ENCODE measurements at places on chromosomes 5 and 9. TPM values are rescaled to one million over a fixed set of nuclear protein-coding genes. Genes with fewer than 3 reads are reported as not detected.

Gene LCN15
- not detected for total RNA-seq

Gene LCN1
- total RNA-seq = not detected

Gene ADAMTS12
- total RNA-seq = 5.5 TPM

Gene SLC36A2
- total RNA-seq = not detected

Gene OGN
- total RNA-seq = 101 TPM

GRCh38 chr9:96169484-96169883 is 132.5 kb downstream of the HSD17B3 start:
- no peak overlapping the region for H3K27ac ChIP-seq
- H3K4me3 ChIP-seq = no peak overlapping the region
- no peak for DNase-seq
- H3K36me3 ChIP-seq = no peaks in the 10 kb centered on the region
- no peaks in the 10 kb centered on the region for H3K27me3 ChIP-seq
- peaks cover 8% of the 10 kb centered on the region for H3K4me1 ChIP-seq

DNA sequence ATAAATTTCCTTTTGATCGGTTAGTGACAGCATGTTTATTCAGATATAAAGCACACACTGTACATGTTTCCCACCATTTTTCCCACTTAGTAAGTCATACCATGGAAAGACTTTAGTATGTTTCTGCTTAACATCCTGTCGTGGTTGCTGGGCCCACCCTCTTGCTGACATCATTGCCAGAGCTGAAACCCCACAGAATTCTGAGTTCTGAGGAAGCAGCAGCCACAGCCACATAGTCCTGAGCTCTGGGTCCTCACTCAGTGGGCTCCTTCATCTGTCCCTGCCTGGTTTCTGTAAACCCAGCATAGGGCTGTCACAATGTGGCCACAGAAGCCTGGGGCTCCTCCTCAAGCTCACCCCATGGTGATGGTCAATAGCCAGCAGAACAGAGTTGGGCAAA is 441.5 kb downstream of the ENC1 start:
- no peak overlapping the region for H3K4me3 ChIP-seq
- peaks cover 8% of the 10 kb centered on the region for H3K4me1 ChIP-seq
- H3K36me3 ChIP-seq = no peaks in the 10 kb centered on the region
- no peak for DNase-seq
- H3K27ac ChIP-seq = no peak overlapping the region
- H3K27me3 ChIP-seq = no peaks in the 10 kb centered on the region

GRCh38 chr9:98724810-98725530 is 16.2 kb upstream of the GABBR2 start:
- no peak for DNase-seq
- no peaks in the 10 kb centered on the region for H3K36me3 ChIP-seq
- H3K27ac ChIP-seq = no peak overlapping the region

- H3K4me1 ChIP-seq = no peaks in the 10 kb centered on the region
- H3K4me3 ChIP-seq = no peak overlapping the region
- H3K36me3 ChIP-seq = no peaks in the 10 kb centered on the region
- no peak for DNase-seq
- no peak overlapping the region for H3K27ac ChIP-seq
Observed at GRCh38 chr5:178293815-178294214, 61.2 kb upstream of the PHYKPL start.

- H3K4me3 ChIP-seq = no peak overlapping the region
- H3K27me3 ChIP-seq = no peaks in the 10 kb centered on the region
- H3K4me1 ChIP-seq = no peaks in the 10 kb centered on the region
- no peak for DNase-seq
- H3K36me3 ChIP-seq = no peaks in the 10 kb centered on the region
- no peak overlapping the region for H3K27ac ChIP-seq
Observed at GRCh38 chr5:96317945-96318344, 115.1 kb downstream of the PCSK1 start.

DNA sequence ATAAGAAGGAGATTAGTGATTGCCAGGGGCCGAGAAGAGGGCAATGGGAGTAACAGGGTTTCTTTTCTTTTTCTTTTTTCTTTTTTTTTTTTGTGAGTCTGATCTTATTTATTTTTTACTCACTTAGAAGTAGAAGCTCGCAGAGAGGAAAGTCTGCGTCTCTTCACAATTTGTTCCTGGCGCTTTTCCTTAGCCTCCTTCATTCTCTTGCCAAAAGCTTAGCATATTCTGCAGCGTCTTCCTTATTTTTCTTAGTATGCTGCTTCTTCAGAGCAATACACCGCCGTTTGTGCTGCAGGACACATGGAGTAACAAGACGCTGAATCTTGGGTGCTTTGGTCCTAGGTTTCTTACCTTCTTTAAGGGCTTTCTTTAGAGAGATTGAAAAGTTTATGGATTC is 30.3 kb upstream of the DENND4C start:
- no peaks in the 10 kb centered on the region for H3K27me3 ChIP-seq
- peak; percentile 28 for DNase-seq
- H3K27ac ChIP-seq = peak overlapping the region; percentile 36
- no peak overlapping the region for H3K4me3 ChIP-seq
- peaks cover 6% of the 10 kb centered on the region for H3K4me1 ChIP-seq

DNA sequence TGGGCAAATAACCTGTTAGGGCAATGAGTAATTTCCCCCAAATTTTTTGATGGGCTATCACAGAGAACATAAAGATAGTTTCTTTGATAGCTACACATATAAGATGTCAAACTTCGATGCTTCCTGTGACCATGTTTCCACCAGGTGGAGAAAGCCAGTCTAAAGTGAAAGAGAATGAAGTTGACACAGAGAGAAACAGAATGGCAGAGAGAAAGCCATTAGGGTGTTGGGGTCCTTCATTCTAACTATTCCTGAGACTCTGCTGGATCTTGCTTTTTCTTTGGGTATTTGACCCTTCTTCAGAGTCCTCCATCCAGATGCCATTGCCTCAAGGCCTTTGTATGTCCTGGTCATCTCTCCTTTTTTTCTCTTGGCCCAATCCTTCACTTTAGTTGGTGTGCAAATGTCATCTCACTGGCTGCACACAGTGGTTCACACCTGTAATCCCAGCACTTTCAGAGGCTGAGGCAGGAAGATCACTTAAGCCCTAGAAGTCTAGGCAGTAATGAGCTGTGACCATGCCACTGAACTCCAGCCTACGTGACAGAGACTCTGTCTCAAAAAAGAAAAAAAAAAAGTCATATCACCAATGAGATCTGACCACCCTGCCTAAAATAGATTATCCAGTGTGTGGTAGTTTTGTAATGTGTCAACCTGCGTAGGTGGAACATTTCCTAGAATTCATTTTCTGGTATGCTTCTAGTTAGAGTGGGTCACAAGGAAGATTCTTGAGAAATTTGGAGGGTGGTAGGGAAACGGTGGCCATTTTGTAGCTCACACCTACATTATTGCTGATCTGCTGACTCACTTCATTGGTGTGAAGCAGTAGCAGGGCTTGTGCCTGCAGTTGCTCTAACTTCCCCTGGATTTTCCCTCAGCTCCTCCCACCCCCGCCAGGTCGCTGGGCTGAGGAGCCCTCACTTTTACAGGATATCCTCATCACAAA is 20.8 kb upstream of the KIF2A start:
- no peak for DNase-seq
- no peaks in the 10 kb centered on the region for H3K4me1 ChIP-seq
- H3K27me3 ChIP-seq = no peaks in the 10 kb centered on the region
